ENCODE measurements at places on chromosomes 4 and X. TPM values are rescaled to one million over a fixed set of nuclear protein-coding genes. Genes with fewer than 3 reads are reported as not detected.

Gene CWH43
- not detected for total RNA-seq

Gene SAGE1
- total RNA-seq, result not detected

Gene PTCHD1
- total RNA-seq, result not detected

Gene RASGEF1B
- not detected for total RNA-seq

Gene NLGN3
- 0.94 TPM for total RNA-seq

Gene PRRG3
- total RNA-seq, result not detected

Gene USP17L27
- total RNA-seq, result not detected
